Fibroblast of villous mesenchyme (primary cell): ENCODE measurements at places on chromosomes 3 and 15. TPM values are rescaled to one million over a fixed set of nuclear protein-coding genes. Genes with fewer than 3 reads are reported as not detected.

DNA sequence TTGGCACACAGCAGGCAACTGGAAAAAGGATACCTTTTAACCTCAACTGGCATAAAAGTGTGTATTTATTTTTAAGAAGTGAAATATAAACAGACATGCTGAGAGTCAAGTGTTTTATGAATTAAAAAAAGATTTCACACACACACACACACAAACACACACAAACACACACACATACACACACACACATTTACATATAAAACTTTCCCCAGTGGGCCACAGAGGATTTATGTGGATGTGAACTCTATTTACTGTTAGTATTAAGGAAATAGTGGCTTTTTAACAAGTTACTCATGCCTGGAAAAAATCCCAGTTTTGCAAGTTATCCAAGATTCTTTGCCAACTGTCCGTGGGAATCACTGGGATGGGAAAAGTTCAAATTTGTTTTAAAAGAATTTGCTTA lies 725.9 kb upstream of the NR2F2 start:
- peak; percentile 94 for DNase-seq

- DNase-seq = no peak
Measured at GRCh38 chr3:184538666-184539431, 22.7 kb upstream of the EPHB3 start.

DNA sequence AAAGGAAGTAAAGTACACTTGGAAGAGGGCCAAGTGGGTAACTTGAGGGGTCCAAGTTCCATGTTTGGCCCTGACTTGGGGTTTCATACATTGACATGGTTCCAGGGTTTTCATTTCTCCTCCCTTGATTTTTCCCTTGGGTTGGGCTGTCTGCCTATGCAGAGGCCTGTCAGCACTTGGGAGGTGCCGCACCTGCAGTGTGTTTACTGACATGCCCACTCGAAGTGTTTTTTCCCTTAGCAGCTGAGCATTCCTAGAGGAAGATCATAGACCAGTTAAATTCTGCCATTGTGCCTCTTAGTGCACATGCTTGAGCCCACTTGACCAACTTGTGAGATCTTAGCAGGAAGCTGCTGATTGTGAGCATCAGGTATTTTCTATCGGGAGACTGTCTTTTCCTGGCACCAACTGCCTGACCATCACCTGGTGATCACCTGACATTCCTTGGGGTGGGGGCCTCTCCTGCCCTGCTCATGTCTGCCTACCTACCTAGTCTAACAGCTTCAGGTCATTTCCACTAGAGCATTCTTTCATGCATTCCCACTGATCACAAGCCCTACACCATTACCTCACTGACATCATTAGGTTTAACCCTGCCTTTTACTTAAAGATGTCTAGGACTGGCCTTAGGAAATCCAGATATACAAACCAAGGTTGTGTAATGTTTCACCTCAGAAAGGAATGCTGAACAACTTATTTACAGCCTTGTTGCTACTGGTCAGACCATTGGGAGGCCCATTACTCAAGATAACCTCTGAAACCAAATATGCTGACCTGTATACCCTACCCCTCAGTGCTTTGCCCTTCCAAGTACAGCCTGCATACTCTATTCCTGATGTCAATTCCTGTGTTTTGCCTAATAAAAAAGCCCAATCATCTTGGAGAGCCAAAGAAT lies 68.3 kb downstream of the CD47 start:
- peak; percentile 82 for DNase-seq

RASL12 gene
- total RNA-seq = under 0.01 and 2.9 TPM in 2 replicates

FGF7 gene
- 75.7 and 369 TPM in 2 replicates for total RNA-seq
